ENCODE measurements at places on chromosomes 6 and 20.

- DNase-seq, result no peak
Observed at GRCh38 chr6:17930321-17930993, 57.0 kb downstream of the KIF13A start.

- DNase-seq, result no peak
Observed at GRCh38 chr6:404685-405423, 13.3 kb downstream of the IRF4 start.

- DNase-seq, result no peak
Observed at GRCh38 chr20:59662856-59663512, 58.6 kb downstream of the PHACTR3 start.

GRCh38 chr20:3224681-3225421, 14.1 kb downstream of the SLC4A11 start:
- DNase-seq, result no peak

DNA sequence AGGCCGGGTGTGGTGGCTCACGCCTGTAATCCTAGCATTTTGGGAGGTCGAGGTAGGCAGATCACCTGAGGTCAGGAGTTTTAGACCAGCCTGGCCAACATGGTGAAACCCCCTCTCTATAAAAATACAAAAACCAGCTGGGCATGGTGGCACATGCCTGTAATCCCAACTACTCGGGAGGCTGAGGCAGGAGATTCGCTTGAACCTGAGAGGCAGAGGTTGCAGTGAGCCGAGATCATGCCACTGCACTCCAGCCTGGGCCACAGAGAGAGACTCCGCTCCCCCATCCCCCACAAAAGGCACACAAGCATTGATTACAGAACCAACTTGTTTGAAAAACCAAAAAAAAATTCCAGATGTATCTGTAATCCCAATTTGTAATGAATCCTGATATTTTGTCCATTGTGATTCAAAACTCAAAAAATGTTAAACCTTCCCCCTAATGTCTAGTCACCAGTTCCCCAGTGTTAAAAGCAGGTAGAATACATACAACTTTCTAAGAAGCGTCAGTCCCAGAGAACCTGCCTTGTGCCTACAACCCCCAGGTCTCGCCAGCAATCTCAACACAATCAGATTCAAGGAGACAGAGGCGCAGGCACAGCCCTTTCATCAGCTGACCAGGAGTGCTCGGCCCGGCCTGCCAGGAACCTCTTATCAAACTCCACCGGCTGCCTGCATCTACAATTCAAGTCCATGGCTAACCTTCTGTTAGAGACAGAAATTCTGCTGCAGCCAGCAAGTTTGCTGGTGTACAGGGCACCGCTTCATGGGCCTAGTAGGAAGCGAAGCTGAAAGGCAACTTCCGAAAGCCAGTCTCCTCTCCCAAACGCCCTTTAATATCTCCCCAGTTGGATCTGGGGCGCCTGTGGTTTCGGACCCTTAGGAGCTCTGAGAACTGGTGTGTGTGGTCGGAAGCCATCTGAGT, 2.1 kb downstream of the EZR start:
- no peak for DNase-seq

DNA sequence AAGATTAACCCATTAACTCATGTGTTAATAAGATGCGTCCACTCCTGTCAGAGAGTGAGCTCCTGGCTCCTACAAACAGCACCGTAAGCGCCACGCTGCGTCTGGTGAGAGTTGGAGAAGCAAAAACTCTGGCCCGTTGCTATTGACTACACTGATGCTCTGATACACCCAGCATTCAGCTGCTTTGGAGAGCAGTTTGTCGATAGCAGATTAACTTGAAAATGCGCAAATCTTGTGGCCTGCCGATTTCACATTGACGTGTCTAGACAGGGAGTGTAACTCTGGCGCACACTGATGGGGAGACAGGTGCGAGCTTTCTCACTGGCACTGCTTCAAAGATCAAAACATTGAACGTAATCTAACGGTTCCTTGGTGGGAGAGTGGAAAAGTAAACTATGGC, 151.7 kb upstream of the RPS6KA2 start:
- no peak for DNase-seq

- DNase-seq, result no peak
Observed at GRCh38 chr6:16090920-16091319, 38.0 kb upstream of the MYLIP start.

- no peak for DNase-seq
Observed at GRCh38 chr6:106039897-106040592, 46.1 kb upstream of the PRDM1 start.

GRCh38 chr6:163867518-163868292, 453.2 kb downstream of the QKI start:
- no peak for DNase-seq

GRCh38 chr20:3173610-3174441, 477 bp upstream of the LZTS3 start:
- DNase-seq, result peak; percentile 43

GRCh38 chr6:42914546-42914945, 1.3 kb upstream of the PTCRA start:
- no peak for DNase-seq

GRCh38 chr6:127737009-127737486, 160.1 kb downstream of the C6orf58 start:
- peak; percentile 55 for DNase-seq

- no peak for DNase-seq
Observed at GRCh38 chr20:51918561-51918960, 116.2 kb upstream of the SALL4 start.

DNA sequence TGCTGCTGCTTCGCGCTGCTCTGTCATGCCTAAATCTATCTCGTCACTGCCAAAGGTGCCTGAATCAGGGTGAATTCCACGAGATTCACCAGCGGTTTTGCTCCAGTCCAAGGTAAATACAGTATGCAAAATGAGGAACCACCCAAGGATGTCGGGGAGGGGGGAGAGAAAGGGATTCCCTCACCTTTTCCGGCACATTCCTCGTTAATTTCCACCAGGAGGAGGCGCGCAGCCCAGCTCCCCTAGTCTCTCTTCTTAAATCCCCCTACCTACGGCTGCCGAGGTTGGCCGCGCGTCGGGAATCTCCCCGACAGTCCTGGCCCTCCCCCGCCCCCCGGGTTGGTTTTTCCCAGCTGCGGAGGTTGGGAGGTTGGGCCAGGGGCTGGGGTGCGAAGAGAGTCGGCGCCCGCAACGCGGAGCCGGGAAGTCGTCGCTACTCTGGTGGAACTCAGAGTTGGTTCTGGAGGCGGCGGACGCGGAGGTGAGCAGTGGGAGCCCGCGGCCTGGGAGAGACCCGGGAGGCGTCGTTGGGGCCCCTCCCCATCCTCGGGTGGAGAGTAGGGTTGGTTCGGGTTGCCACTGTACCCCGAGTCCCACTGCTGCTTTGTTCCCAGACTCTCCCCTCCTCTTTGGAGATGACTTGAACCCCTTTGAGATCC, at the start of gene TPBG:
TPBG (plus strand) TSS at position 390 of the 659 bp plus-strand sequence. CDS start 1,145 bp downstream, outside the sequence.
- peak; percentile 30 for DNase-seq

DNA sequence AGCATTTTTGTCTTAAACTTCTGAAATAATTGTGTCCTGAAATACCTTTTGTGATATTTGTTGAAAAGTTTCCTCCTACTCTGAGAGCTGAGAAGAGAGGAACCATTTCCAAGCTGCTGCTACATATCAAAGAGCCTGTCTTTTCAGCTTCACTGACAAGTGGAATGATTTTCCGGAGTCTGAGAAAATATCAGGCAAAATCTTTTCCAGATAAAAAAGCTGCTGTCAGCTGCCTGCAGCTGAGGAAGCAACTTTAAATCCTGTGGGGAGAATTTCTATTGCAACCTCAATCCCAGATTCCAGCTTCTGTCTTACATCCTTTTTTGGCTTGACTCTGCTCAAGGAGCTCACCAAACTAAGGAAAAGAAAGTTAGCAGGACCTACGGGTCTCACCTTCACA, 904.3 kb downstream of the PHF3 start:
- DNase-seq, result no peak

DNA sequence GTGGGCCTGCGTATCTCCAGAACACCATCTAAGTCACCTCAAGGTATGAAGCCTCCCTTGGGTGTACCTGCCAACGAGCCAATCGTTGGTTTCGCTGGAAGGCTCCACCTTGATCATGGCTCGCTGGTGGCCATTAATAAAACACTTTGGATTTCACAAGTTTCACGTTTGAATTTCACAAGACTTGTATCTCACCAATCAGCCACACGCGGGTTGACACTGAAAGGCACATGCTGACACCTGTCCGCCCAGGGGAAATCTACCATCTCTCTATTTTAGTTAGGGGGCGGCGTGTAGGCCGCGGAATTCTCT, 586 bp upstream of the HMGA1 start:
- DNase-seq, result no peak

- DNase-seq, result no peak
Observed at GRCh38 chr6:38420207-38420606, 219.5 kb downstream of the BTBD9 start.

GRCh38 chr20:50673466-50674137, 17.7 kb downstream of the RIPOR3 start:
- DNase-seq, result no peak

DNA sequence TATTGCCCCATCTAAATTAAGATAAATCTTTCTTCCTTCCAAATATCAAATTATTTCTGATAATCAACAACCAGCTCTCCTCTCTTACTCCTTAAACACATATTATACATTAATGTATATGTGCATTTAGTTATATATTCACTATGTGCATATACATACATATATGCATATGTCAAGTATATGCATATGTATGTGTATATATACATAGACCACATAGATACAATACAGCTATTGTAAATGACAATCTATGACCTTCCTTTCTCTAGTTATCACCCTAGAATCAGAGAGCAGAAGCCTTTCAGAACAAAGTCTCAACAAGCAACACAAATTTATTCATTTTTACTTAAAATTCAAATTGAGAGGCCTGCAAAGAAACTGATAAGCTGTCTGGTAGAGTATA, 241.1 kb upstream of the THEMIS start:
- DNase-seq, result no peak

DNA sequence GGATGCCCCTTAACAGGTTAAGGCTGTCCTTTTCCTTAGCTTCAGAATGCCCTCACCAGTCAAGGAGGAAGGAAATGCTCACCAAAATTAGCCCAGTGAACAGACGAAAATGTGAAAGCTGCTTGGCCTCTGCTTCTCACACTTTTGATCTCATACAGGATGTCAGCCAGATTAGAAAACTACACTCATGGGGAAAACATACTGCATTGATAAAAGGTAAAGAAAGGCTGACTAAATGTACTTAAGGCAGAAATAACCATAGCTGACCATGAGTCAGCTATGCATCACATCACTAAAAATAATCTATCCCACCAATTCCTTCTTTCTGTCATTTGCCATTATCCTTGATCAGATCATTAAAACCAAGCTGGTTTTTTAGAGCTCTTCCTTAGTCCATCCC, 198.4 kb upstream of the TENT5A start:
- no peak for DNase-seq

DNA sequence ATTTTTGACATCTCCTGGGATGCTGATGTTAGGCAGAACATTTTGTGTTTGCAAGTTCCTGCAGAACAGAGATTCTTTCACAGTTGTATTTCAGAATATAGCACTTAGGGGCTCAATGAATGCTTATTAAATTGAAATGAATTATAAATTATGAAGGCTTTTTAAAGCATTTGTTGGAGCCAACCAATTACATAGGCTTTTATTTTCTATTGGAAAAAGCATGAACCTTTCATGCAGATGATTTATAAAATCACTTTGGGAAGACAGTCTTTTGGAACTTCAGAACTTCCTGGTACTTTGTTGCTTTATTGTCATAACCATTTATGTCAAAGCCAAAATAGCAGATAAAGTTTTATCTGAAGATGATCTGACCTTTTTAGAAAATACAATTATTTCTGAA, 69.2 kb upstream of the HINT3 start:
- DNase-seq, result no peak

DNA sequence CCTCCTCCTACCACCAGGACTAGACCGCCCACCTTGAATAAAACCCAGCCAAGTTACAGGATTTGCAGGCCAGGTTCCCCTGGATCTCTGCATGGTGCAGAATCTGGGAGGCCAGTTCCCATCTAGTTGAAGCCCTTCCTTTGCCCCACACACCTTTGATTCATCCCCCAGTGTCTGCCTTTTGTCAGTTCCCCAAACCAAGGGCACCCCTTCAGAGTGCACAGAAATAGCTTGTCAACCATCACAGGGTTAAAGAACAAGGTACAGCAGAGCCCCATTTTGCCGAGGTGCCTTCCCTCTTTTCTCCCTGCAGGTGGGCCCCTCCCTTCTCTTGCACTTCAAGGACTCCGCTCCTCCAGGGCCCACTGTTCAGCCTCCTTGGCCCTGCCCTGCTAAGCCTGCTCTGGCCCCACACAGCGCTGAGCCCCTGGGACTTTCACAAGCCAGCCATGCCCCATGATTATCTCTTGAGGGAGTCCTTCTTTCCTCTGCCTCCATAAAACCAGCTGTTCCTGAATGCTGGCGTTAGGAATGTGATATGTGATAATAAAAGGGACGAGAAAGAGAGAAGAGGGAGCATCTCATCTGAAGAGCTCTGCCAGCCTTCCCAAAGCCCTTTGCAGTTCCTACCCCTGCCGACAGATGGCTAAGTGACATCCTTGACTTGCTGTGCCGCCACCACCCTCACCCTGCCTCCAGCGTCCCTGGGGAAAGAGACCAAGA, 280.3 kb downstream of the CDC5L start:
- no peak for DNase-seq

Measured in NCI-H1930 (cell line).